ENCODE measurements at places on chromosomes 7 and 10. TPM values are rescaled to one million over a fixed set of nuclear protein-coding genes. Genes with fewer than 3 reads are reported as not detected.

ARMC10 gene
- 16.1 TPM for total RNA-seq

STEAP1B gene
- total RNA-seq, result not detected

ACTL6B gene
- 95.2 TPM for total RNA-seq

MSMB gene
- total RNA-seq, result not detected

CPA4 gene
- not detected for total RNA-seq

ZNF488 gene
- 3.3 TPM for total RNA-seq

HABP2 gene
- total RNA-seq, result not detected

FGFR2 gene
- total RNA-seq, result 7.4 TPM

TECPR1 gene
- 174 TPM for total RNA-seq

LIPK gene
- total RNA-seq, result not detected

NPC1L1 gene
- total RNA-seq, result not detected

SLC26A5 gene
- total RNA-seq, result not detected

IKZF1 gene
- 1.1 TPM for total RNA-seq

ZNF518A gene
- total RNA-seq, result 39.0 TPM

FEZF1 gene
- 12.7 TPM for total RNA-seq

STRIP2 gene
- 3.3 TPM for total RNA-seq

TET1 gene
- total RNA-seq, result 31.6 TPM

LRMDA gene
- total RNA-seq, result 2.1 TPM

GRID1 gene
- total RNA-seq, result 8.0 TPM

ICA1 gene
- total RNA-seq, result 9.8 TPM

VAX1 gene
- 0.27 TPM for total RNA-seq

SPDYE9 gene
- 0.25 TPM for total RNA-seq

CDHR3 gene
- total RNA-seq, result 50.8 TPM

NPSR1 gene
- not detected for total RNA-seq

SPDYE5 gene
- total RNA-seq, result not detected

SPDYE11 gene
- 0.25 TPM for total RNA-seq

AIFM2 gene
- total RNA-seq, result 0.74 TPM

CHN2 gene
- total RNA-seq, result 63.2 TPM

LBX1 gene
- total RNA-seq, result not detected

CCDC136 gene
- total RNA-seq, result 202 TPM

HTR5A gene
- 0.20 TPM for total RNA-seq

PRKAR2B gene
- 14.6 TPM for total RNA-seq

RAB19 gene
- total RNA-seq, result not detected

HTRA1 gene
- 1.4 TPM for total RNA-seq

MUC12 gene
- total RNA-seq, result 1.0 TPM

ETV1 gene
- total RNA-seq, result 51.8 TPM

PILRA gene
- 12.5 TPM for total RNA-seq

TBXAS1 gene
- total RNA-seq, result not detected

WDFY4 gene
- total RNA-seq, result not detected

GPR22 gene
- not detected for total RNA-seq

RET gene
- 34.7 TPM for total RNA-seq

MSS51 gene
- 3.5 TPM for total RNA-seq

CHAT gene
- total RNA-seq, result 15.4 TPM

CPN1 gene
- total RNA-seq, result not detected

VPS37D gene
- 17.2 TPM for total RNA-seq

STK32C gene
- total RNA-seq, result 69.2 TPM

TNPO3 gene
- 53.8 TPM for total RNA-seq

ZNRF2 gene
- total RNA-seq, result 16.7 TPM

CASTOR2 gene
- 74.2 TPM for total RNA-seq

MOGAT3 gene
- not detected for total RNA-seq

ARHGEF35 gene
- total RNA-seq, result 0.69 TPM

AKR1B1 gene
- 99.6 TPM for total RNA-seq

PSD gene
- 88.5 TPM for total RNA-seq

STN1 gene
- 57.1 TPM for total RNA-seq

RELN gene
- total RNA-seq, result 5.7 TPM
